Activated CD4-positive, alpha-beta T cell treated with anti-CD3 and anti-CD28 coated beads, Interleukin-2, amount 50 U/mL, for 24 hours (primary cell): ENCODE measurements at places on chromosomes 3 and 15.

GRCh38 chr3:13600950-13601691, 52.2 kb downstream of the FBLN2 start:
- no peak for DNase-seq

DNA sequence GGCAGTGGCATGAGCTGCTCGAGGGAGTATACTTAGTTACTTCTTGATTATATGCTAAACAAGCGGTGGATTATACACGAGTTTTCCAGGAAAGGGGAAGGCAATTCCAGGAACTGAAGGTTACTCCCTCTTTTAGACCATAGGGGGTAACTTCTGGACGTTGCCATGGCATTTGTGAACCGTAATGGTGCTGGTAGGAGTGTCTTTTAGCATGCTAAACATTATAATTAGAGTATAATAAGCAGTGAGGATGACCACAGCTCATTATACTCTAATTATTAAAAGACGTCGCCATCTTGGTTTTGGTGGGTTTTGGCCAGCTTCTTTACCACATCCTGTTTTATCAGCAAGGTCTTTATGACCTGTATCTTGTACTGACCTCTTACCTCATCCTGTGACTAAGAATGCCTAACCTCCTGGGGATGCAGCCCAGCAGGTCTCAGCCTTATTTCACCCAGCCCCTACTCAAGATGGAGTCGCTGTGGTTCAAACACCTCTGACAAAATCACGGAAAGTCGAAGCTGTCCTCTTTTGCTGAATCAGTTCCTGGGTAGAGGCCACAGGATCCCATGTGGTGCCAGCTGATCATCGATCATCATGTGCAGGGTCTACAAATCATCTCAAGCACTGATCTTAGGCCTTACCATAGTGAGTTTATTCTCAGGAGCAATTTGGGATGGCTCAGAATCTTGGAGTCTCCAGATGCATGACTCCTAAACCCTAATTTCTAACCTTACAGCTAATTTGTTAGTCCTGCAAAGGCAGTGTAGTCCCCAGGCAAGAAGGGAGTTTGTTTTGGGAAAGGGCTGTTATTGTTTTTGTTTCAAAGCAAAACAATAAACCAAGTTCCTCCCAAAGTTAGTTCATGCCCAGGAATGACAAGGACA, 149.1 kb downstream of the TJP1 start:
- DNase-seq = no peak

DNA sequence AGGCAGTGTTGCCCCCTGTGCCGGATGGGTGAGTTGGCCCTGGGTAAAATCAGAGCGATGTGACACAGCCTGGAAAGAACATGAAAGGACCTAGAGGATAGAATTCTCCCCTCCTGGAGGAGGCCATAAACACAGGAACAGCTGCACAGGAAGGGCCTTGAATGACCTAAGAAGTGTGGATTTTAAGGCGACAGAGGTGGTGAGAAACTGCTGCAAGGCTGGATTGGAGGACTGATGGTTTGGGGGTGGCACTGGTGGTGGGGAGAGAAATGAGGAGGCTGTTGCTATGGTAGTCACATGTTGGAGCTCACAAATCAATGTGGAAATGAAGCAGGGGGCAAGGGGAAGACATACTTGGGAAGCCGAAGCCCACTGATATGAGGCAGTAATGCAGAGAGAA, 13.8 kb downstream of the XIRP1 start:
- no peak for DNase-seq

DNA sequence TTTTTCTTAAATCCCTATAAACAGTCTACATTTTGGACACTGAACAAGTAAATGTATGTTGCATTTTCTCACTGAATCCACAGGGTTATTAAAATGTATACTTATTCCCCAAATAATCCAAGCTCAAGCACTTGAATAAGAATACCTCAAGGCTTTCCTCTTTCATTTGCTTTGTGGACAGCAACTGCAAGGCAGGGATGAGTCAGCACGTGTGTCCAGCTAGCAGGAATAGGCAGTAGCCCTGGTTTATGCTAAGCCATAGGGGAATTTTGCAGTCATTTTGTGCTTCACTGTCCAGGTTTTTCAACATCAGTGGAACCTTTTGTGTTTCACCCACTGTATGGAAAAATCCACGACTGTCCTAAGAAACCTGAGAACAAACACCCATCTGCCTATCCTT, 96.7 kb upstream of the KCNMB2 start:
- no peak for DNase-seq

- no peak for DNase-seq
Measured at GRCh38 chr3:75631541-75631940, 32.6 kb upstream of the FRG2C start.

DNA sequence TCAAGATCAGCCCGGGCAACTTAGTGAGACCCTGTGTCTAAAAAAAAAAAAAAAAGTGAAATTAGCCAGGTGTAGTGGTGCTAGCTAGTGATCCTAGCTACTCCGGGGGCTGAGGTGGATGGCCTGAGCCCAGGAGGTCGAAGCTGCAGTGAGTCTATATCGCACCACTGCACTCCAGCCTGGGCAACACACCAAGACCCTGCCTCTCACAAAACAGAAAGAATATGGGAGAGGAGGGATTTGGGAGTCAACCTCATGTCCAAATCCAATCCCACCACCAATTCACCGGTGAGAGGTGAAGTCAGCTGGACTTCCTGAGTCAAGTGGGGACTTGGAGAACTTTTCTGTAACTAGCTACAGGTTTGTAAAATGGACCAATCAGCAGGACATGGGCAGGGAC, 80.5 kb upstream of the MFGE8 start:
- DNase-seq = no peak

DNA sequence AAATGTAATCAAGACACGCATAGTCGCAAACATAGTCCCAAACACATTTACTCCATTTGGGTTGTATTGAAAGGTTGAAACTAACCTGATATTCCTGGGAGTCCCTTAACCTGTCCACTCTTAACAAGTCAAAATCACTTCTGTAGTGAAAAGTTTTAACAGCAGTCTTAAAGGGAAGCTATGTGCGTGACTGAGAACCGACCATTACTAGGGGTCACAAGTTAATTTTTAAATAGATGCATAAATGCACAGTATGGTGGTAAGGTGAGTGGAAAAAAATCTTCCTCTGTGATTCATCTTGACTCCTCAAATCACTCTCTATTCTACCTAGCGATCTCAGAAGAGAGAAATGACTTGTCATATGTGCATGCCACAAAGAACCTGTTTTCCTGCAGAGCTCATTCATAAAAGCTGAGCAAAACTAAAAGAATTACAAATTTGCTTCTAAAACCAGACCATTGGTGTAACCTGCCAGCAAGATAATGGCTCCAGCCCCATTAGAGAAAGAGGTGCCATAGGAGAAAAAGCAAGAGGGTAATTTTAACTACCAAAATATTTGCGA, 4.8 kb downstream of the GPR15 start:
- no peak for DNase-seq

- DNase-seq = no peak
Measured at GRCh38 chr3:9883706-9884554, 3.9 kb upstream of the CIDEC start.

GRCh38 chr3:72586694-72587093, 261.6 kb downstream of the SHQ1 start:
- DNase-seq = no peak
